ENCODE measurements at places on chromosomes 2 and 18.

DNA sequence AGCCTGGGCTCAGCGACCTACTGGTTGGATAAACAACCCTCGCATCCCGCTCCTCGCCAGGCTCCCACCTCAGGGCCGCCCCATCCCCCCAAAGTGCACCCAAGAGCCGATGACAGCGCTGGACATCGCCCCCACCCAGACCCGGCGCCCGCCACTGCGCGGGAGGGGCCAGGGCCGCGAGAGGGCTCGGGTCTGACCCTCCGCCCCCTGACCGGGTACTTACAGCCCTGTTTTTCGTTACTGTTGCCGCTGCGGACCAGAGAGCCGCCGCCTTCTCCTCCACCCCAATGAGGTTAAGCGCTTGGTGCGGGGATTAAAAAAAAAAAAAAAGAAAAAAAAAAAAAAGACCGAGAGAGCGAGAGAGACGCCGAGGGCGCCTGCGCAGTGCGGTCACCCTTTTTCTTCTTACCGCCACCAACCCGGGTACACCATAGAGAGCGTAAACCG is at the start of gene CLASP1:
CLASP1 (minus strand) TSS at position 314 of the 447 bp plus-strand sequence. CDS start 43,567 bp downstream, outside the sequence.
- DNase-seq = peak; percentile 98

GRCh38 chr2:47890711-47891368 is 15.5 kb downstream of the FBXO11 start:
- DNase-seq = no peak

- DNase-seq = no peak
Observed at GRCh38 chr2:98469862-98470544, 25.3 kb downstream of the INPP4A start.

GRCh38 chr2:2662037-2662846 is 331.2 kb upstream of the MYT1L start:
- DNase-seq = no peak

- DNase-seq = no peak
Observed at GRCh38 chr2:99255491-99256318, at the start of gene LYG2. TSS of gene LYG2 (minus strand) at chr2:99255666. CDS start at chr2:99254260, 1,406 bp downstream.

GRCh38 chr2:132645176-132645575 is 24.8 kb downstream of the LYPD1 start:
- no peak for DNase-seq

Measured in HTR-8/SVneo (cell line).